ENCODE measurements at places on chromosomes 16 and 17.

DNA sequence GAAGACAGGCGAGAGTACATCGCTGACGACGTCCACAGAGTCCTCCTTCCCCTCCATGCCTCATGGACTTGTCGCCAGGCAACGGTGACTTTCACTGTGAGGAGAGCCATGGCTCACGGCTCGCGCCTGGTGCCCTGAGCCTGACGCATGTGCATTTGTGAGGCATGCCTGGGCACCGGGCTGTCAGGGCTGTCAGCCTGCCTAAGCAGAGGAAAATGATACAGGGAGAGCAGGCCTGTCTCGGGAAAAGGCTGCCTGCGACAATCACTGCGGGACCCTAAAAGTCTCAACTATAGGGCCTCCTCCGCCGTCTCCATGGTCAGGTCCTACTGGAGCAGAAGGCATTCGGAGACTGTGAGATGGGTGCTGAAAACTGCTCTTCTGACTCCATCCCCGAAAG lies 135.5 kb upstream of the WSB1 start:
- no peak for DNase-seq

DNA sequence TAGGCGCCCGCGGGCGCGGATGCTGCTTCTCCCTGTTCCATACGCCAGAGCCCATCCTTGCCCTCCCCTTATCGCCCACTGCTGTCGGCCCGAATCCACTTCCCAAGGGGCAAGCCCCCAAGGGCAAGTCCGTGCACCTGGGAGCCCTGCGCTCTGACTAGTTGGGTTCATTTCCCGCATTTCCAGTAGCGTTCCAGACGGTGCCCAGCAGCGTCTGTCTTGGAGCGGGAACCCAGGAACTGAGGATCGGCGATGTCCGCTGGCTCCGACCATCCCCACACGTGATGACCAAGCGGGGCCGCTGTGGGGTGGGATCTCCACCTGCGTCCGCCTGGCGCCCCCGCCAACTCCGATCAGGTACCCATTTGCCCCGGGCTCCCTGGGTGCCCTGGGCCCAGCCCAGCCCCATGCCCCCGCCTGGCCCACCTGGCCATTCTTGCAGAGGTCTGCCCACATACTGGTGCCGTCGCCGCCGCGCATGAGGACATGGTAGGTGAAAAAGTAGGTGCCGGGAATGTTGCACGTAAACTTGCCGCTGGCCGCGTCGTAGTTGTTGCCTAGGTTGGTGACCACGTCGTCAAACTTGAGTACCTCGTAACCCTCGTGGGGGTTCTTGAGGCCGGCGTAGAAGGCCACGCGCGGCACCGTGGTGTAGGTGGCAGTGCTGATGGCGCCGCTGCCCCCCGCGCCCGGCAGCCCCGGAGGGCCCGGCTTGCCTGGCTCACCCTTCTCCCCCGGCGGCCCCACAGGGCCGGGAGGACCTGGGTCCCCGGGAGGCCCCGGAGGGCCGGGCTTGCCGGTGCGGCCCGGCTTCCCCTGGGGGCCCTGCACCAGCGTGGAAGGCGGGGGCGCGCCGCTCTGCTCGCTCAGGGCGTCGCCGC lies 837 bp downstream of the C1QL1 start:
- DNase-seq = no peak

- DNase-seq = no peak
Observed at GRCh38 chr17:74523308-74523707, 8.0 kb downstream of the CD300LB start.

- DNase-seq = peak; percentile 28
Observed at GRCh38 chr17:70535986-70536385, 366.7 kb downstream of the KCNJ2 start.

- DNase-seq = peak; percentile 60
Observed at GRCh38 chr16:86823888-86824671, 245.7 kb downstream of the FOXL1 start.

GRCh38 chr17:45743626-45744326 lies 40.3 kb upstream of the CRHR1 start:
- DNase-seq = no peak

- DNase-seq = no peak
Observed at GRCh38 chr16:4679156-4679849, 14.1 kb upstream of the NUDT16L1 start.

DNA sequence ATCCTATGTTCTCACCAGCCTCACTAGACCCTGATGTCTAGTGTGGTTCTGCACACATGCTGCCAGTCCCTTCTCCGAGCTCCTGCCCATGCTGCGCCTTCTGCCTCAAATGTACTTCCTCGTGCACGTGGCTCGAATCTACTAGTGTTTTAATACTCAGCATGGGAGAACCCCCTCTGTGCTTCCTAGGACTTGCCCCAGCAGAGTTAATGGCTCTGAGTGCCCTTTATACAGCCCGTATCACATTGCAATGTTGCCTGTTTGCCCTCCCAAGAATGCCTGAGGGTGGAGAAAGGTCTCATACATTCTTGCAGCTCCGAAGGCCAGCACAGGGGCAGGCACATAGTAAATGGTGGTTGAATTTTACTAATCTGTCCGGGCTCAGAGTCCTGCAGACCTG lies 190.8 kb upstream of the NLRP1 start:
- no peak for DNase-seq

GRCh38 chr16:71526111-71526631 lies at the start of gene CHST4:
CHST4 (plus strand) TSS chr16:71526426; CDS start chr16:71536678, 10,252 bp downstream.
- peak; percentile 81 for DNase-seq

- no peak for DNase-seq
Observed at GRCh38 chr17:31475378-31476162, 84.1 kb downstream of the RAB11FIP4 start.

GRCh38 chr16:88325087-88325750 lies 57.5 kb upstream of the ZNF469 start:
- DNase-seq = no peak

GRCh38 chr16:4404247-4404966 lies 12.0 kb downstream of the CORO7 start:
- DNase-seq = no peak

DNA sequence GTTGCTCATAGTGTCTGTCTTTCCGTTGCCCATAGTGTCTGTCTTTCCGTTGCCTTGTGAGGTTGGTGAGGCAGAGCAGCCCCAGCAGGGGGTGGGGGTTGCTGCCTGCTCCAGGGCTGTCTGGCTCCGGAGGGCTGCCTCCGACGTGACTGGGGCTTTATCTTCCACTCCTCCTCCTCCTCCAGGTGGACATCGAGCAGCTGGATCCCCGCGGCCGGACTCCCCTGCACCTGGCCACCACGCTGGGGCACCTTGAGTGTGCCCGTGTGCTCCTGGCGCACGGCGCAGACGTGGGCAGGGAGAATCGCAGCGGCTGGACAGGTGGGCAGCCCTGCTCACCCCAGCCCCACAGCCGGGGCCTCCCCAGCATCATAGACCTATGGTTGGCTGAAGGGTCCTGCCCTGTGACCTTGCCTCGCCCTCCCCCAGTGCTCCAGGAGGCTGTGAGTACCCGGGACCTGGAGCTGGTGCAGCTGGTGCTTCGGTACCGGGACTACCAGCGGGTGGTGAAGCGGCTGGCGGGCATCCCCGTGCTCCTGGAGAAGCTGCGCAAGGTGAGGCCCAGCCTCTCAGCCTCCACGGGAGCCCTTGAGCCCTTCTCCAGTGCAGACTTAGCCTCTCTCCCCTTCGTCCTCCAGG lies 14.7 kb downstream of the ANKRD13B start:
- DNase-seq = no peak

DNA sequence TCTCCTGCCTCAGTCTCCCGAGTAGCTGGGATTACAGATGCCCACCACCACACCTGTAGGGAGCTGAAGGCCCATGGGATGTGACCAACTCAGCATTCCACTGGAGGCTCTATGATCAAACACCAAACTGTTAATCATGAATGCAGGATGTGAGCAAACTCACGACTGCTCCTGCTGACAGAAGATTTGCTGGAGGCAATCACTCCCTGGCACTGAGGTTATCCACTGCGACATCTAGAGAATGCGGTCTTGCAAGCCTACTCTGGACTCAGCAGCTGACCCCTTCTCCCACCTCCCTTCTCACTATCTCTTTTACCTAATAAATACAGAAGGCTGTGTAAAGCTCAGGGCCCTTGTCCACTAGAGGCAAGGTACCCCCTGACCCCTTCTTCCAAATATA lies 4.9 kb downstream of the TEX14 start:
- no peak for DNase-seq

DNA sequence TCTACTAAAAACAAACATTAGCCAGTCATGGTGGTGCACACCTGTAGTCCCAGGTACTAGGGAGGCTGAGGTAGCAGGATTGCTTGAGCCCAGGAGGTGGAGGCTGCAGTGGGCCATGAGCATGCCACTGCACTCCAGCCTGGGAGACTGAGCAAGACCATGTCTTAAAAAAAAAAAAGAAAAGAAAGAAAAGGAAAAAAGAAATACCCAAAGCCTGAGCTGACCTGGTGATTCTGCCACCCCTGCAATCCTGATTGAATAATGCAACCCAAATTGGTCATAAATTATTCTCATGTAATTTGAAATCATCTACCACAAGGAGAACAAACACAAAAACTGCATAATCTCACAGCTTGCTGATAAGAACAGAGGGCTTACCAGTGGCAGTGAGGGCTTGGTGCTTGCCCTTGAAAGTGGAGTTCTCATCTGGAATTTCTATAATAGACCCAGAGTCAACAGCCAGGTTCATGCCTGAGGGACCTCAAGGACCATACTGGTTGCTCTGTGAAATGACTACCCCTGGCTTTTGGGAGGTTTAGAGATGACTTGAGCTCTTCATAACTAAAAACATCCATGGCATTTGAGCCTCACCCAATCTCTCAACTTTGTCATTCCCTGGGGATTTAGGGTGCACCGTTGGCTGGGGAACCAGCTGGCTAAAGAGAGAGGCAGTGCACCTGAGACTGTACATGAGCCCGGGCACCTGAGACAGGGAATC lies 35.4 kb upstream of the TMC5 start:
- DNase-seq = no peak

- no peak for DNase-seq
Observed at GRCh38 chr16:55047903-55048497, 117.3 kb downstream of the IRX5 start.

- DNase-seq = no peak
Observed at GRCh38 chr16:8899709-8900317, 17.7 kb downstream of the LITAFD start.

DNA sequence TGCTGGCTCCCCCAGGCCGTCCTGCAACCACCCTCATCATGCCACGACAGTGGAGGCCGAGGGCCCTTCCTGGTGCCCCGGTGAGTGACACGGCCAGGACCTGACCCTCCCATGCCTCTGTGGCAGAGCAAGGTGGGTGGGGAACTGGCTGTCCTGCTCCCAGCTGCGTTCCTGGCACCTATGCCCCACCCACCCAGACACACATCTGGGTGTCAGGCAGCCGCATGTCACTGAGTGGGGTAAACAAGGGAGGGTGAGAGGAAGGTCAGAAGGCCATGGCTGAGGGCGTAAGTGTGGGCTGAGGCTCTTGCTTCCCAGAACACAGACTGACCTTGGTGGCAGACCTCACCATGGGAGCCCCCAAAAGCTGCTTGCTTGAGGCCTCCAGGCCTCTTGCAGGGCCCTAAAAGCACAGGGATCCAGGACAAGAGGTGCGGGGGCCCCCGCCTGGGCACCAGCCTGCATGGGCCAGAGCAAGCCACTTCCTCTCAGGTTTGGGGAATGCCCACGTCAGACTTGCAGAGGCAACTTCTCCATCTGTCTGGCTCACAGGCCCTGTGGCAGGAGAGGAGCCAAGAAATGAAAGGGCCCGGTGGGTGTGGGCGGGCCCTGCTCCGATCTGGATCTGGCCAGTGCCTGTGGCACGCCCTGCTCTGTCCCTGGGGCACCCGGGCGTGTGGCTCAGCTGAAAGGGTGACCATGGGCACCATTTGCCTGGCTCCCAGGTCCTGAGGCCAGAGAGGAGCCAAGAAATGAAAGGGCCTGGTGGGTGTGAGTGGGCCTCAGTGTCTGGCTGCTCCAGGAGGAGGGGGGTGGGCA lies 3.9 kb upstream of the CCDC57 start:
- peak; percentile 95 for DNase-seq

- DNase-seq = no peak
Observed at GRCh38 chr17:58345500-58345899, 6.5 kb downstream of the SUPT4H1 start.

- DNase-seq = peak; percentile 14
Observed at GRCh38 chr17:16314189-16314588, 39.1 kb downstream of the CENPV start.

Data from EL (cell line).